ENCODE measurements at places on chromosomes 13 and 19.

DNA sequence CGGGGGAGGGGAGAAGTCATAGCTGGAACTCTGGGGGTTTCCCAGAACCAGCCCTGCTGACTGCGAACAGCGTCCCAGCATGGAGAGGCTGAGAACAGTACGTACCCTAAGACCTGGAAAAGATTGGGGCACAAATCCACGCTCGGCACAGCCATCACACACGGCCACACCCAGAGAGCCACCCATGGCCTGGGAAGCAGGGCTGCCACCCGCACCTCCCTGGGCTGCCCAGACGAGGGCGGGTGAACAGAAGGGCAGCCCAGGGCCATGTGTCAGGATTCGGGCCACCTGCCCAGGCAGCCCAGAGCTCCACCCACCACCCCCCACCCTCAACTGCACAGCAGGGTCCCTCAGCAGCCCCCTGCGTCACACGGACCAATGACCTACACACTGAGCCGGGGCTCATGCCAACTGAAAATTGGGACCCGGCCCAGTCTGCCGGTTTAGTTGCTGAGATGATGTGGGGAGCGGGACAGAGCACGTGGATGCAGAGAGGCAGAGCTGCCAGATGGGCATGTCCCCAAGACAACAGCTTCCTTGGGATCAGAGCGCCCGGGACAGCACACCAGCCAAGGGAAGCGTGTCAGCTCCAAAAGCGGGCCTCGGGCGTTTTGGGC, 8.5 kb downstream of the UBXN6 start:
- DNase-seq: no peak

- DNase-seq: no peak
These were observed at the start of gene KLK15 for GRCh38 chr19:50833117-50833801. KLK15 (minus strand) TSS chr19:50833574; CDS start chr19:50831492, 2,082 bp downstream.

DNA sequence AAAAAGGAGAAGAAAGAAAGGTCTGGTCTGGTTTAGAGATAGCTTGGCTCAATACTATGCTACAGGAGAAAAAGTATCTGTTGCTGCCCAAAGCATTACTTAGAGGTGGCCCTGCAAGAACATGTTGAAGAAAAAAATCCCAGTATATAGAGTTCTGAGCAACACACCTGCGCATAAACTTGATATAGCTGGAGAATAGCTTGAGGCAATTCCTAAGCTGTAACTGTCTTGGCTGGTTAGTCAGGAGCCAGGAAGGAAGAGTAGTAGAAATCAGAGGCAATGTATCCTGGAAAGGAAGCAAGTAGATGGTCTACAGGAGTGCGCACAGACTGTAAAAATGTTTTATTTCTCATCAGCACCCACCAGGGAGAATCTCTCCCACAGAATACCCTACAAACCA, 209.7 kb downstream of the SLITRK1 start:
- no peak for DNase-seq

DNA sequence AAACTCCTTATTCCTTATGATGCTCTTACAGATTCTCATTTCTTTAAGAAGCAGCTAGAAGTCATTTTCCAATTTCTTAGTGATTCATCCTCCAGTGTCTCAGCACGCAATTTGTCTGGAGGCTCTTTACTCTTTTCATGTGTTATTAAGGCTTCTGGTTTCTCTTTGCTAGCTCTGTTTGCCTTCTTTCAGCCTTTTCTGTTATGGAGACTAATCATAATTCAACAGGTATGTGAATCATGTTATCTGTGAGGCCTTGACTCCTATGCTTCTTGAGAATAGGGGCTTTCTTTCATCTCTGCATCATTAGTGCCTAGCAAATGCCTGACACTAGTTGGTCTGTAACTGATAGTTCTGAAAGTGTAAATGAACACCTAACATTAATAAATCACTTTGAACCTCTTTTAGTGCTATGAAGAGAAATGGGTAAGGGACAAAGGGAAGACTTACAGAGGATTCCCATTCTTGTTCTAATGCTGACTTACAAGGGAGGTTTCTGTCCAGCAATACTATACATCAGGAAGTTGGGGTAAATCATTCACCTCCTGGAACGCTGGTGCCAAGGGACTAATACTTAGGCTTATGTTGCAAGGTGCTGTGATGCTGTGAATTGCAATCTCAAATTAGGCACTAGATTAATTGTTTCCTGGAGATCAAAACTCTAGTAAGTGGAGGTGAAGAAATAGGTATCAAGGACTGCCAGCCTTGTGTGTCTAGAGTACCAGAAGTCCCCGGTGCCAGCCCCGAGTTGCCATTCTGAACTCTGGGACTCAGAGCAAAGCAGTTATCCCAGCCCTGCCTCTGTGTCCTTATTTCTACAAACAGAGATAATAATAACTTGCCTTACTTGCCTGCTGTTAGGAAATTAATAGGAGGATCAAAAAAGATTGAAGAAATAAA, 265.6 kb downstream of the DCLK1 start:
- DNase-seq: no peak

- DNase-seq: no peak
These were observed 288.2 kb downstream of the COG6 start for GRCh38 chr13:39943711-39944110.

- no peak for DNase-seq
These were observed 22.2 kb upstream of the SERPINE3 start for GRCh38 chr13:51317262-51317661.
